ENCODE measurements at places on chromosomes 3 and 15.

- no peak for DNase-seq
Observed at GRCh38 chr3:52834871-52835501, at the start of gene MUSTN1. TSS of gene MUSTN1 (minus strand) at chr3:52835019. CDS start at chr3:52834948, 71 bp downstream.

DNA sequence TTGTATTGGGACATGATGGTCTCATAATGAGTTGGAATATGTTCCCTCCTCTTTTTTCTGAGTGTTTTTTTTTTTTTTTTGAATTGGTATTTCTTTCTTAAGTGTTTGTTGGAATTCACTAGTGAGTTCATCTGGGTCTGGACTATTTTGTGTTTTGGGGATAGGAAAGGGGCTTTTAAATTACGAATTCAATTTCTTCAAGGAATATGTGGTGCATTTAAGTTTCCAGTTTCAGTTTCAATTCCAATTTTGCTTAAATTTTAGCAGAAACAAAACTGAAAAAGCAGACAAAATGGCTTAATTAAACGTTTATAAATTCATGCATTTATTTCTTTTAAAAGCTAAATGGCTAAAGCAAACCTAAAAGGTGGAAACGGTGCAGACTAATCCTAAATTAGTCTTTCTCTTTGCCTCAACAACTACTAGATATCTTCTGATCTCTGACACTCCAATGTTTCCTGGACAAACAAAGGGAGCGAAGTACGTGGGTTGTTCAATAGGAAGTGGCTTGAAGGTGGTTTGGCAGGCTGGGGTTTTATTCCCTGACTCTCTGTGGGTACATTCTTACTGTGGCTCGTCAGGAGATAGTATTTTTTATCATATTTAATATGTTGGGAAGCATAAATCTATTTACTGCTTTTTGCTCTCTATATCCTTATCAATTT, 50.0 kb upstream of the CORO2B start:
- no peak for DNase-seq

DNA sequence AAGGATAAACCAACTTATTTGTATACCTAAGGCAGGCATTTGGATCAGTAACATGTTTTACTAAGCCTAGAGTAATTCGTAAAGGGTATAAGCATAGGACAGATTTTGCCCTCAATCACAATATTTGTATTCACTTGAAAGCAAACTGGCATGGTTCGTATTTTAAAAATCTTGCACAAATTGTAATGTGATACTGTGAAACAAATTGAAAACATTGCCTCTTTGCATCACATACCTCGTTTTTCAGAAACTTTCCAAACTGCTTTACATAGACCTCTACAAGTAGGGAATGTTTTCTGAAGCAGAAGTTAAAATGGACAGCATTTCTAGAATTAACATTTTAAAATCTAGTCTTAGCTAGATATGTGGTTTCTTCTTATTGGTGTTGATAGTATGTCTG, 11.6 kb downstream of the KBTBD8 start:
- no peak for DNase-seq

GRCh38 chr3:42347928-42348327, 62.5 kb downstream of the LYZL4 start:
- DNase-seq = no peak

GRCh38 chr3:127667119-127667681, 5.6 kb upstream of the ABTB1 start:
- peak; percentile 69 for DNase-seq

GRCh38 chr3:150602426-150603152, 532 bp upstream of the SELENOT start:
- DNase-seq = peak; percentile 34

GRCh38 chr3:119636891-119637611, 23.3 kb downstream of the POPDC2 start:
- no peak for DNase-seq

DNA sequence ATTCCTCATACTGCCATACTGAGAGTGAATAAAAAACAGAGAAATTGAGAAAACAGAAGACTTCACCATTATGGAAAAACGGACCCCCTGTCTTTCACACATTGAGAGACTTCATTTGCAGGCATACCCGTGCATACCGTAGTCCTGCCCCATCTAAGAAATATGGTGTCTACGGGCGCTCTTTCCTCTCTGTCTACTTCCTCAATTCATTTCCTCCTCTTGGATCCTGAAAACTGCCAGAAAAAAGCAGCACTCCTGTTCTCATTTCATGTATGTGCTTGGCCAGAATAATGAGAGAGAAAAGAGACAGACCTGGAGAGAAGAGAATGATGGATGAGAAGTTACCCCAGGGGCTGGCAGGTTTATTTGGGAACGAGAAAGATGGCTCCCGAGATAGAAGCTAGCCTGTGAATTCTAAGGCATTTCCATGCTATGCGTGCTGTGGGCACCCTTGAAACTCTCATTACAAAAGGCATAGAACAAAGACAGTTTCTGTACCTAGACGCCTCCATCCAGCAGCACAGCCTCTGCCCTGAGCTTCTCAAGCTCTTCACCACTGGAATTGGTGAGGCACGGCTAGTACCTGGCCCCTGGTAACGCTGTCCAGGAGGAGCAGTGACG, 62.5 kb upstream of the EPHB3 start:
- no peak for DNase-seq

GRCh38 chr3:2957115-2957514, 153.1 kb downstream of the IL5RA start:
- no peak for DNase-seq

DNA sequence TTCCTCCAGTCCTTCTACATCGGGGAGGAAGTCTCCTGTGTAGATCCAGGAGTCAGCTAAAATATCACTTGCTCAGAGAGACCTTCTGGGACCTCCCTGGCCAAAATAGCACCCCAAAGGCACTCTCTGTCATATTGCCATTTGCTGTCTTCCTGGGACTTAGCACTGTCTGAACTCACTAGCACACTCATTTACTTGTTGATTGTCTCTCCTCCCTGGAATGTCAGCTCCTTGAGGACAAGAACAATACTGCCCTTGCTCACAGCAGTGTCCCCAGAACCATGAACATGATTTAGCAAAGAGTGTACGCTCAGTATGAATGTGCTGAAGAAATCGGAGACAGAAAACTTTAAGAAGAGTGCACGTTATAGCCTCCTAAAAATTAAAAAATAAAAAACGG, 202.9 kb downstream of the STT3B start:
- DNase-seq = no peak

DNA sequence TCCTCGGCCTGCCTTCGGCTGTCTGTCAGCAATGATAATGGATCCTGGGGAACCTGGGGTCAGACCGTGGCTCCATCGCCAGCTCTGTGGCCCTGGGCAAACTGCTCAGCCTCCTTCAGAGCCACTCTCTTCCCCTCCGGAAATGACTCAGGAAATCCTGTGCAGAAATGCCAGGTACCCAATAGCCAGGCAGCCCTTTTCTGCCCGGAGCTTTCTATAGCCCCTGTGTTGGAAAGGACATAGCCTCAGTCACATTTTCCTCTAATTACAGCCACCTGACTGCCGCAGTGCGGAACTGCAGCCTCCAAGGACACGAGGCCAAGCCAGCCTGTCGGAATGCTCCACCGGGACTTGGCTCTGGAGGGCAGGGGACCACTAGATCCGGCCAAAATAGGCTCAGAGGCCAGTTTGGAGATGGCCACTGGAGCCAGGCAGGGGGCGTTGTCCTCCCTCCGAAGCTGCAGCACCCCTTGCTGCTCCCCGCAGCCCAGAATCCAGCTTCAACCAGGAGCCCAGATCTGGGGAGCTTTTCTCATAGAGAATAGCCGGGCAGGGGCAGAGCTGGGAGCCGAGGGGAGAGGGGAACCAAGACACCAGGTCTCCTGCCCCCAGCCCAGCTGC, 11.6 kb upstream of the ZXDC start:
- no peak for DNase-seq

DNA sequence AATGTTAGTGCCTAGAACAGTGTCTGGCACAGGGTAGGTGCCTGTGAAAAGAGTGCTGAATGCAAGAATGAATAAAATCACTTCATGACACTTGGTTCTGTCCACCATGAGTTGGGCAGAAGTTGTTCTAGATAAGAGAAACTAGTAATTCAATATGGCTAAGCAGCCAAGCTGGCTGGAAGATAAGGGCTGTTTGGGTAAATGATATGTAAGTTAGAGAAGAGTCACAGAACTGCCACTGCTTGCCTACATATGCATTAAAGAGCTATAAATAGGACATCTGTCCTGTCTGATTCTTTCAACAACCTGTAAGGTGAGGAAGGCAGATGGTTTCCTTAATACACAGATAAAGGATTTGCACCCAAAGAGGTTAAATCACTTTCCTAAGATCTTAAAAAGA, 13.1 kb downstream of the MTMR10 start:
- DNase-seq = no peak

- no peak for DNase-seq
Observed at GRCh38 chr3:128996726-128997125, 2.9 kb upstream of the CFAP92 start.

- DNase-seq = peak; percentile 71
Observed at GRCh38 chr15:68578175-68578979, 416 bp upstream of the CORO2B start.

DNA sequence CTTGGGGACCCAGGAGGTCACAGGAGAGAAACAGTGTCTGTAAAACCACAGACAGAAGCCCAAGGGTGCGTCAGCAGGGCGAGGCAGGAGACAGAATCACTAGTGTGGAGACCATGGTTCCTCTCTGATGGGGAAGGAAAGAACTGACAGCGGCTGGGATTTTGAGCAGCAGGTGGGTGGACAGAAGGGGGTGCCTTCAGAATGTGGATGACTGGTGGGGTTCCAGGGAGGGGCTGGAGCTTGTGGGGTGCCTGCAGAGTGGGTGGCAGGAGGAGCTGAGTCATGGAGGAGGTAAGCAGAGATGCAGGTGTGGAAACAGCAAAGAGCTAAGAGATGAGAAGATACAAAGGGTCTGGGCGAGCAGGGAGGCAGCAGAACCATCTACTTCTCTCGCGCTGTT, 124.2 kb downstream of the GABRB3 start:
- no peak for DNase-seq

DNA sequence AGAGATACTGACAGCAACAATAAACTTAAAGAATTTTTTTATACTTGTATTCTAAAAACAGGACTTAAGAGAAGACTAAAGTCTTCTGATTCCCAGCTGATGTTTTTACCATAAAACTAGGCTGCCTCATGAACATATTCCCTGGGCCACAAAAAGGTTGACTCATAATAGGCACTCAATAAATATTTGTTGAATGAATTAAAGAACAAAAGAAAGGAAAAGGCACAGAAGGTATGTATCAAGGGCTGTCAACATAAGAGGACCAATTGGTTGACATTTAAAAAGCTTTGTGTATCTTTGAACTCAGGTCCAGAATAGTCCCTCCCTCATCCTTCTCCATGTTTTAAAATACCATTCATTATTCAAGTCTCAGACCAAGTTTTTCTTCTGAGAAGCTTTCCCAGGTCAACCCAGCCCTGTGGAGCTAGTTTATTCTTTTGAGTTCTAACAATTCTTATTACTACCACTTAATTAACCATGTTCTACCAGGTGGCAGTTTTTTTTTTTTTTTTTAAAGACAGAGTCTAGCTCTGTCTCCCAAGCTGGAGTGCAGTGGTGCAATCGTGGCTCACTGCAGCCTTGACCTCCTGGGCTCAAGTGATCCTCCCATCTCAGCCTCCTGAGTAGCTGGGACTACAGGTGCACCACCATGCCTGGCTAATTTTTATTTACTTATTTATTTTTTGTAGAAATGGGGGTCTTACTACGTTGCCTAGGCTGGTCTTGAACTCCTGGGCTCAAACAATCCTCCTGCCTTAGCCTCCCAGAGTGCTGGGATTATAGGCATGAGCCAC, 17.5 kb upstream of the ARHGEF3 start:
- DNase-seq = no peak

DNA sequence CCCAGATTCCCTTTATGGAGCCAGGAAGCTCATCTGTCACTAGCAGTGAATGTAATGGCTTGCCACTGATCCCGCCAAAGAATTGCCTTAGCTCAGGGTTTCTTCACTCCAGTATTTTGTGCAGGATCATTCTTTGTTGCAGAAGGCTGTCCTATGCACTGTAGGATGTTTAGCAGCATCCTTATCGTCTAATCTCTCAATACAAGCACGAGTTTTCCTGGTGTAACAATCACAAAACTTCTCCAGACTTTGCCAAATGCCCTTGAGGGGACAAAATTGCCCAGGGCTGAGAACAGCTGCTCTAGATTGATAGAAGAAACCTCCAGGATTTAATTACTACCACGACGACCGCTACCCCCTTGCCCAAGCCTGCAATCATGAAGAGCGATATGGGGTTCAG, 6.8 kb upstream of the SHQ1 start:
- no peak for DNase-seq

DNA sequence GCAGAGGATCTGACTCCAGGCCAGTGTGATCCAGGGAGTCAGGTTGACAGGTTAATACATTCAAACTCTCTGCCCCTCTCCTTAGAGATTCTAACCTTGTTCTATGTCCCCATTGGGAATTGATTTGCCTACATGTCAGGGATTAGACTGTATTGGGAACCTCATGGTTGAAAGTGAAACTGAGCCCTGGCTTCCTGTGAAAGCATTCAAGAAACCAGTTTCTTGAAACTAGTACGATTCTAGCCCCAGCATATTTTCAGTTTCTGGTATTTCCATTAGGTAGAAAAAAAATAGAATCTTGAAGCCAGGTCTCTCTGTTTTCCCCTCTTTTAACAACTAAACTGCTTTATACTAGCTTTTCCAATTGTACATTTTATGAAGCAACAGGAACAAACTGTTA, 140.4 kb upstream of the ABI3BP start:
- DNase-seq = no peak

DNA sequence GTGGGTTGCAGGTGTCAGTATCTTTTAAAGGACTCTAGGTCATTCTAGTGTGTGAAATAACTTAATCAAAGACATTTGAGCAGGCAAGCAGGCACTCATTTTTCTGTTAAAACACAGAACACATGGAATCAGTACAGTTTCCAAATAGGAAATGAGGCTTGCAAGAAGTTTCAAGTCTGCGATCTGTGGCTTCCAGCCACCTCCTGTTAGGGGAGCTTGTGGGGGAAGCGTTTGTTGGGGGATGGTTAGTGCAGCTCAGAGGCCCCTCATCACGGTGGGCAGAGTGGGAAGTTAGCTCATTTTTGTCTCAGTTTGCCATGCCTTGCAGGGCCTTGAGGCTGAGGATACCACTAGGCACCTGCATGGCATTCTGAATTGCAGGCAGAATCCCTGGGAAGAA, 59.9 kb downstream of the SLC6A11 start:
- no peak for DNase-seq

DNA sequence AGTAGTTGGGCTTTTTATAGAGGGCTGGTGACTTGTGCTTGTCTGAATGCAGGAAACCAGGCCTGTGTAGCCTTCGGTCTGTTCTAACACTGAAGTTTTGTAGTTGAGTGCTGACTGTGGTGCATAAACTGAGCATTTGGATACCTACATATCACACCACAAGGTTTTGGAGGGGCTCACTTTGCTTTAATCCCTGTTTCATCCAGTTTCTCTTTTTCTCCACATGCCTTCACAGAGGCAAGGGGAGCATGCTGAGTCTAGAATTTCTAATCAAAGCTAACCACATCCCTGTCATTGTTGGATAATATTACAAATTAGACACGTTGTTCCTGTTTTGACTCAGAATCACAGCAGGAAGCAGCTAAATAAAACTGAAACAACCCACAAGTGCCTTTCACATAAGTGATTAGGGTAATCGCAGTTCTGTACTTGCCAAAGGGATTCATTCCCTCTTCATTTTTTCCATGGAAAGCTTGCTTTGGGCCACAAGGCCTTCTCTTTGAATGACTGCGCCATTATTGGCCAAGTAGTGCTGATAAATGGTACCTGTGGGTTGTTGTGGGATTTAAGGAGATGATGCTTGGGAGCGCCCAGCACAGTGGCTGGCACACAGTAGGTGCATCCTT, 48.9 kb downstream of the TGFBR2 start:
- no peak for DNase-seq

- no peak for DNase-seq
Observed at GRCh38 chr3:53324105-53324504, 23.2 kb downstream of the DCP1A start.

All from brain (organoid and tissue), 16 donors.